Breast epithelium (tissue), 4 donors: ENCODE measurements at places on chromosomes 12 and 14.

DNA sequence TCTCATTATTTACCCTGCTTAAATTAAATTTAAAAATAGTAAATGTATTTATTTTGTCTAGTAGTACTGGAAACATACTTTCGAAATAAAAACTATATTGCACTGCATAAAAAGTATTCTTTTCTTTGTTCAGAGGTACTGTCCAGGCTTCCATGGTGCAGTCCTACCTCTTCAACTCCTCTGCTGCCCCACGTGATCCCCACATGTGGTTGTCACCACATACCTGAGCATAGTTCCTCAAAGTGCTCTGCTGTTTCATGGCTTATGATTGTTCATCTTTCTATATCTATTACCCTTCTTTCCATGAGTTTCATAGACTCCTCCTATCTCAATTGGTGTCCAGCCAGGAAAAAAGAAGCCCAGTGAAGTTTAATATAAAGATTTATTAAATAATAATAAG is 317.5 kb upstream of the OR4E1 start:
- DNase-seq = no peak

GRCh38 chr12:5511256-5511643 is 79.3 kb downstream of the NTF3 start:
- no peak for DNase-seq

GRCh38 chr12:124808272-124808671 is 55.4 kb downstream of the SCARB1 start:
- DNase-seq = no peak

DNA sequence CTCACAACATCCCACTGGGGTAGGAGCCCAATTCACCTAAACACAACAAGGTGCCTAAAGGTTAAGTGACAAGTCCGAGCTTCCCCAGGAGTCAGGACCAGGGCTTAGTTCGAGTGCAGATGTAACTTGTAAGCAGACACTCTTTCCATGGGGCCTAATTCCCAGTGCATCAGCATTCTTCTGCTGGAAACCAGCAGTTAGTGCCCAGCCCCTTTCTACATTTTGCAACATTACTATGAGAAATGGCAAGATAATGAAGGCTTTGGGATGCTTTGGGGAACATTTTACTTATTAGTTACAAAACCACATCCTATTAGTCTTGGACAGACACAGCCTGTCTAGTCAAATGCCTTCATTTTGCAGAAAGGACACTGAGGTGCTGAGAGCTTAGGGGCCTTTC is 179.8 kb downstream of the CALM1 start:
- no peak for DNase-seq

- DNase-seq = no peak
These were observed 528.2 kb downstream of the MED13L start for GRCh38 chr12:115749071-115749841.

DNA sequence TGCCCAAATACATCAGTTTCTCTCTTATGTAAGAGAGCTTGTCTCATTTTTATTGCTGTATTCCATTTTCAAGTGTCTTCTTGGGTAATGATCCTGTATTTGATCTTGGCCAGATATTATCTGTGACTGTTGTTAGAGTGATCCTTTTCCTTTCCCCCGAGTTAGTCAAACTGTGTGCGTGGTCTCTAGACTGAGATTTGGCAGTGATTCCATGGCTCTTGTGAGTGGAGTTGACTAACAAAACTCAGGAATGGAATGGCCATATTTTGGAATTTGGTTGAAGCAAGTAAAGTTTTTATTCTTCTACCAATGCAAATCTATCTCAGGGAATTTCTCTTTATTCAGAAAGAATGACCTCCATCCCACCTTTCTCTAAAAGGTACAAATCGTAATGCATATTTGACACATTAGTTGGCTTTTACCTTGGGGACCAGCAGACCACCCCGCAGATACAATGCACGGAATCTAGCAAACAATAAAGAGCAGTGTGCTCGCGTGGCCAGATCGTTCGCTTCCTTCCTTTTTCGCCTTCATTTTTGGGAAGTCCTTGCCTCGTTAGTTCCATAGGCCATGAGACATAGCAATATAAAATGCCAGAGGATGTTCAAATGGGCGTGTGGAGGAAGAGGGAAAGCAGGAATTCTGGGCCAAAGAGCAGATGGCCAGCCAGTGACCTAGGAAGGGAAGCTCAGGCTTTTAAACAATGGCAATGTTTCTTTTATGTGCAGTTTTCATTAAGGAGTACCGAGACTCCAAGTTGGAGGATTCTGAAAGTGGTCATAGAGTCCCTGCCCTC is 24.4 kb downstream of the ETV6 start:
- DNase-seq = no peak

DNA sequence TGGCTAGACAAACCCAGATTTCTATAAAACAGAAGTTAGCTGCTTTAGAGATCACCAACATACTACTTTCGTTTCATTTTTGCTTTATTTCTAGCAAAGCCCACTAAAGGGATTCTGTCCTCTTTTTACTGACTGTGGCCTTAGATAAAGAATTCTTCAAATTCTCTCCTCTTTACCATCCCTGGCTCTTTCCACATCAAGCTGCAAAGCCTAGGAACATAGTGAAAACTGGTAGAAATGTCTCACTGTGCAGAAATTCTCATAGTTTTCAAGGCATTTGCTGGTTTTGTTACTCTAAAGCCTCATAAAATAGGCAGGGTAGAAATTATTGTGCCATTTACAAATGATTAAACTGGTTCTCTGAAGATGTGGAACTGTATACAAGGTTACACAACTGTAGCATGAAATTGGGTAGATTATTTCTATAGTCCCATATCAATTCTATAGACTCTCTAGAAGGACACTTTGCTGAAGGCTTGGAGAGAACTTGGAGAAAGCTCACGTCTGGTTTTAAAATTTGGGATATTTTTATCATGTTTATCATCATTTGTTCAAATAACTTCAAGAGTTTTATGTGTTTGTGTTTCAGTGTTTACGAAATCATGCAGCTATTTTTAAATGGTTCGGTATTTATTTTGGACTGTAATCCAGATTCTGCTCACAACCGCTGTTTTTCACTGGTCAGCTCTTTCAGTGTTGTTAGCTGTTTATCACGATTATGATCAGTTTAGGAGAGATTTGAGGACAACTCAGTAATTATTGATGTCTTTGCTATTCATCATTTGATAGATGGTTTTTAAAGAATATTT is 36.7 kb upstream of the CSRP2 start:
- DNase-seq = no peak

DNA sequence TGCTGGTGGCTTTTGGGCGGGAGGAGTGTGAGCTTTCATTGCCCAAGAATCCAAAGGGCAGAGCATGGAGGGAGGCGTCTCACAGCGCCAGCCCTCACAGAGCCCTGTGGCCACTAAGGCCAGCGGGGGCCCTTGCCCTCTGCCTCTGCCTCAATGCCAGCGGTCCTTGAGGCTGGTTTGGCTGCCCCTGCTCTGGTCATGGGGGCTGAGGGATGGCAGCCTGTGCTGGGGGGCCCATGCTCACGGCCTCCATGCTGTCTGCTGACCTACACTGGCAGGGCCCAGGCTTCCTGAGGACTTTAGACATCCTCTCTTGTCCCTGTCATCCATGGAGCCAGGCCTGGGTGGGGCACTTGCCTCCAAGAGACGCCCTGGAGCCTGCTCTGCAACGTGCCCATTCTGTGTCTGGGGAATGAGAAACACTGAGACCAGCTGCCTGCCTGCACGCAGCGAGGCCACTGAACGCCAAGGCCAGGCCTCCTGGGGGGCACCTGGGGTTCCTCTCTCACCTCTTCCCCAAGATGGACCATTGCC is 143.4 kb downstream of the KIF26A start:
- no peak for DNase-seq

GRCh38 chr12:103503546-103504480 is 8.0 kb upstream of the C12orf42 start:
- DNase-seq = no peak

GRCh38 chr14:103281496-103282231 is 52.4 kb upstream of the EIF5 start:
- no peak for DNase-seq

DNA sequence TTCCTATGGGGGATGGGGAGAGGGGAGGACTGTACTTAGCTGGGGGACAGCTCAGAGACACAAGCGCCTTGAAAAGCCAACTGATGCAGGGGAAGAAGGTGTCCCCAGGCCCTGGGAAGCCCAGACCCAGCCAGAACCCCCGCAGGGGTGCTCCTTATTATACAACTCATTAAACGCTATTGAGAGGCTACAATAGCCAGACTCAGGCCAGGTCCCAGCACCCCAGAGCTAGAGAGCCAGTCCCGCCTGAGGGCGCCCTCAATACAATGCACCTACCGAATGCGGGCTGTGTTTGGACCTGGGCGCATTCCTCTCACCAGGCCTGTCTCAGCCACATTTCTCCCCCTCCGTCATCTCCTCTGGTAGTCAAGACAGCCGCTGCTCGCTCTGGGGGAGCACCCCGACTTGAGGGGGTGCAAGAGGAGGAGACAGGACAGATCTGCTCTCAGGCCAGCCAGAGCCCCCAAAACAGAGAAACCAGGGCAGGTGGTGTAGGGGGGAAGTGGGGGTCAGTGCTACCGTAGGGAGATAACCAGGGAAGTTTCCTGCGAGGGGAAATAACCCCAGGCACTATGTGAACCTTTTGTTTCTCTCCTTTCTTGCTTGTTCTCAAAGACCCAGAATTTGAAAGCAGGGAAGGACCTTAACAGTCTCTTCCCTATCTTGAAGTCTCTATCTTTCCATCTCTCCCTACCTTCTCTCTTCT is 6.1 kb upstream of the ASIC1 start:
- no peak for DNase-seq

- no peak for DNase-seq
These were observed 8.8 kb downstream of the EIF2B2 start for GRCh38 chr14:75011356-75011994.

DNA sequence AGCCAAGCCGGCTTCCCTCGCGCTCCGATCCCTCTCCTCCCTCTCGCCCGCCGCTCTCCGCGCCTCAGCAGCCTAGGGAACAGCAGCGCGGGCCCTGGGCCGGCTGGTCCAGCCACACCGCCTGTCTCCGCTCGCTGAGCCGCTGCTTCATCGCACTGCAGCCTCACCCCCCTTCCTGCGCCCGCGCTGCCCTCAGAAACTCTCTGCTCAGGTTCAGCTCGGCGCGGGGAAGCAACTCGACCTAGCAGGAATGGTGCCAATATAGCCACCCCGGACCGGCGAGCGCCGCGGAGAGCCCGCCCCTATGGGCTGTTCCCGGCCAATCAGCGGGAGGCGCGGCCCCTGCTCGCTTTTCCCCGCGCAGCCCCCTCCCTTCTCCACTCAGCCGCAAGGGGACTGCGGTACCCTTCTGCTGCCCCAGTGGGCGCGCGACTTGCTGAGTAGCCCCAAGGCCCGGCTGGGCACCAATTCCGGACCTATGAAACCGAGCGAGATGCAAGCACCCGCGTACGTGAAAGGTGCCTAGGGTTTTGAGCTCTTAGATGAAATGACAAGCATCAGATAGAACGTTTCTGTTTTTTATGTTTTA is at the start of gene ADAMTS20:
Gene ADAMTS20, minus strand, starts transcription at position 233 of the 589 bp plus-strand sequence. CDS start 282 bp downstream, outside the sequence.
- no peak for DNase-seq

DNA sequence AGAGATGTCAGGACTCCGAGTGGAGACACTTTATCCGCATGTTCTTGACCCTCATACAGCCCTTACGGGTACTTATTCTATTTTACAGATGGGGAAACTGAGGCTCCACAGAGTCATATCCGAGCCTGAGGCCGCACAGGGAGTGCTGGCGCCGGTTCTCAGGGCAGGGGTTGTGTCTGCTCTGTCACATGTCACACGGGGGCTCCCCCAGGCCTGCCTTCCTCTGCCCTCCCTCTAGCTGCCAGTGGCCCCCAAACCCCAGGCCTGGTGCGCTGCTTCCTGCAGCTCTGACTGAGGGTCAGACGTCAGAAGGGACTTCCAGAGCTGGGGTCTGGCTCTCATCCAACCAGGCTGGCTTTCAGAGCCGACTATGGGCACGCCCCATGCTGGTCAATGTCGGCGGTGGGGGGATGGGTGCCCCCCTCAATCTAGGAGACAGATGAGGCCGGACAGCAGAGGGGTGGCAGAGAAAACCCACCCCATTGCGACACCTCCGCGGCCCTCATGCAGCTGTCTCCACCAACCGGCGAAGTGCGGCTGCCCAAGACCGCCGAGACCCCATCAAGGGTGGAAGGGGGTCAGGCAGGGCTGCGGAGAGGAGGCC is 811 bp upstream of the INF2 start:
- DNase-seq = no peak
